ENCODE measurements at places on chromosomes 3 and 15.

- DNase-seq: no peak
Measured at GRCh38 chr3:123584284-123584987, 417 bp downstream of the HACD2 start.

DNA sequence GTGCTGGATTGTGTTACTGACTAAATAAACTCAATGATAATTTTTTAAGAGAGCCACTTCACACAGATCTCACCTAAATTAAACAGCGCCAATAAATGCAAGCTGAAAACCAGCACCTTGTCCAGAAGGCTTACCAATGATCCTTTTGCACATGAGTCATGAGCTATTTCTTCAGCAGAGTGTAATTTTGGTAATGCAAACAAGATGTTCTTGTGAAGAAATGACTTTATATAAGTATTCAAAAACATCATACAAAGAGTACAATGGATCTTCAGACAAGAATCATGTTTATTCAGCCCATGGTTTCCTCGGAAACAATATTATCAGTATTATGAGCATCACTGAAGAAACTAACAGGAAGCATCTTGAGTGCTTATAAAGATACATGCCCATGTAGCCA, 263.8 kb upstream of the UBE2E2 start:
- no peak for DNase-seq

DNA sequence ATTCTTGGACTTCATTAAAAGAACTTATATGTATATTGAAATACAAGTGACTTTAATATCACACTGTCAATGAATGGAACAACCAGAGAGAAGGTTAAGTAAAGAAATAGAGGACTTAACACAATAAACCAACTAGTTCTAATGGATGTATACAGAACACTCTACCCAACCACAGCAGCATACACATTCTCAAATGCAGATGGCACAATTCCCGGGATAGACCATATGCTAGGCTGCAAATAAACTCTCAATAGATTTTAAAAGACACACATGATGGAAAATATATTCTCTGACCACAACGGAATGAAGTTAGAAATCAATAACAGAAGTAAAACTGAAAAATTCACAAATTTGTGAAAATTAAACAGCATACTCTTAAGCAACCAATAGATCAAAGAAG, 214.3 kb upstream of the LINGO1 start:
- DNase-seq: no peak

DNA sequence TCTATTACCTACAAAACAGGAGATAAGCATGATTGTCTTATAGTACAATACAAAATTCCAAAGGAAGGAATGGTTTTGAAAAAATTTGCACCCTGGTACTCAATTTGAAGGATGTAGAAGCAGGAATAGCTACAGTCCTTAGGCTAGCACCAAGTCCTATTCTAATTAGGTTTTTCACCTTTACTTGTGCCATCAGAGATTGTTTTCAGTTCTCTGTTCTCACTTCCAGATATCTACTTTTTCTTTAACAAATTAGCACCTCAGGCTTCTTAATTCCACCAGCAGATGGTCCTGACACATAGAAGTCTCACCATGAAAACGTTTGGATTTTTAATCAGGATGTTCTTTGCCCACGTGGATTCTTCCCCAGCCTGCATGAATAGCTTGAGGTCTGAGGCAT, 43.8 kb downstream of the IL5RA start:
- DNase-seq: peak; percentile 20

GRCh38 chr3:140365872-140366697, 311.8 kb upstream of the TRIM42 start:
- DNase-seq: no peak

GRCh38 chr3:155312781-155313180, 19.3 kb upstream of the STRIT1 start:
- no peak for DNase-seq

GRCh38 chr15:86139828-86140227, 60.2 kb downstream of the AGBL1 start:
- DNase-seq: peak; percentile 57

GRCh38 chr3:160001850-160002623, 13.4 kb downstream of the IL12A start:
- DNase-seq: no peak
